K562 (cell line): ENCODE measurements at places on chromosomes 2 and 18.

DNA sequence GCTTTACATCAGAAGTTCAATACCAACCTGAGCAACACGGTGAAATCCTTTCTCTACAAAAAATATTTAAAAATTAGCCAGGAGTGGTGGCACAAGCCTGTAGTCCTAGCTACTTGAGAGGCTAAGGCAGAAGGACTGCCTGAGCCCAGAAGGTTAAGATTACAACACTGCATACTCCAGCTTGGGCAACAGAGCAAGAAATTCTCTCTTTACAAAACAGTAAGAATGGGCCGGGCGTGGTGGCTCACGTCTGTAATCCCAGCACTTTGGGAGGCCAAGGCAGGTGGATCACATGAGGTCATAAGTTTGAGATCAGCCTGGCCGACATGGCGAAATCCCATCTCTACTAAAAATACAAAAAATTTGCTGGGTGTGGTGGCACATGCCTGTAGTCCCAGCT, 113.2 kb downstream of the USP34 start:
- no peak overlapping the region for H3K27ac ChIP-seq
- H3K4me1 ChIP-seq = no peaks in the 10 kb centered on the region
- no peak overlapping the region for H3K4me3 ChIP-seq
- H3K27me3 ChIP-seq = no peaks in the 10 kb centered on the region
- DNase-seq = no peak

GRCh38 chr2:160534996-160535395, 41.4 kb upstream of the RBMS1 start:
- H3K27ac ChIP-seq = no peak overlapping the region
- H3K27me3 ChIP-seq = no peaks in the 10 kb centered on the region
- no peaks in the 10 kb centered on the region for H3K36me3 ChIP-seq
- DNase-seq = no peak
- H3K4me3 ChIP-seq = no peak overlapping the region

- DNase-seq = no peak
- 0 out of 2 replicates have a peak, but pooled peaks cover 4% of the 10 kb centered on the region for H3K27me3 ChIP-seq
- H3K36me3 ChIP-seq = no peaks in the 10 kb centered on the region
- H3K27ac ChIP-seq = no peak overlapping the region
Observed at GRCh38 chr2:38417745-38418689, 40.9 kb upstream of the ATL2 start.

- no peak overlapping the region for H3K27ac ChIP-seq
- no peak for DNase-seq
- peaks cover 18% of the 10 kb centered on the region for H3K27me3 ChIP-seq
- H3K36me3 ChIP-seq = no peaks in the 10 kb centered on the region
- H3K4me3 ChIP-seq = no peak overlapping the region
Observed at GRCh38 chr2:25586726-25587144, 86.6 kb downstream of the DTNB start.

DNA sequence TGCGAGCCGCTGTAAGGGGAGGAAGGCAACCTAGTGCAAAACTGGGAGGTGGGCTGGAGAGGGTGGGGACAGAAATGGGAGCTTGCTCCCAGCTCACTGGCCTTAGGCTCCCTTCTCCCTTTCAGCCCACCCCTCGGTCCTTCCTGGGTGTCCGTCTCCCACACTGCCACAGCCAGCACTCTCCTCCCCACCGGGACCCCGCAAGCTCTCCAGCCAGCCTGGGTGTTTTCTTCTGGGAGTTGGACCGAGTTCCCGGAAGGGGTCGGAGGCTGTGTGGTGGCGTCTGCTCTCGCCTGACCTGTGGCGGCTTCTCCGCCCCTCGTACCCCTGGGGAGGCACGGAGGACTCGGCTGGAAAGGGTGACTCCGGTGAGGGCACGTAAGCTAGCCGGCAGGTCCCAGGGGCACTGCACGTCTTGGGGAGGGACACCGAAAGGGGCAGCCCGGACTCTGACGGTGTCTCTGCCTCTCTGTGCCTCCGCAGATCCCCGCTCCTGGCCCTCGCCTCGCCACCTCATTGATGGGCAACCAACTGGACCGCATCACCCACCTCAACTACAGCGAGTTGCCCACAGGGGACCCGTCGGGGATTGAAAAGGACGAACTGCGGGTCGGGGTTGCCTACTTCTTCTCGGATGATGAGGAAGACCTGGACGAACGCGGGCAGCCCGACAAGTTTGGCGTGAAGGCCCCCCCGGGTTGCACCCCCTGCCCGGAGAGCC, 1.1 kb downstream of the LRATD1 start:
- peaks cover 33% of the 10 kb centered on the region for H3K4me1 ChIP-seq
- no peaks in the 10 kb centered on the region for H3K36me3 ChIP-seq
- no peaks in the 10 kb centered on the region for H3K27me3 ChIP-seq
- no peak overlapping the region for H3K27ac ChIP-seq
- no peak for DNase-seq

DNA sequence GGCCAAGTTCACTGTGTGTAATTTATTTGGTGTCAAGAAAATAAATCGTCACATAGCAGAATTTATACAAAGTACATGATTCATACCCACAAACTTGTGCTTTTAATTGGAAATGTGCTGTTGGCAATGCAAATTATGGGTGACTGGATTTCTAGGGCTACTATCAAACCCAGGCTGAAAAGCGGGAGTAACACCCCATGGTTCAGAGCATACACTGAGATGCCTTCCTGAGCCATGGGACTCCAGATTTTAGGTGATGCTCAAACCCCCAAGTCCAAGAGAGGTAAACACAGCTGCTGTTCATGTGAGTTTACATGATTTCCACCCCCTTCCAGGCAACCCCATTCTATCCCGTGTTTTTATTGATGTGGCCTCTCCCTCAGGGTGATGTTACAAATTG, 565.9 kb upstream of the ID2 start:
- H3K4me1 ChIP-seq = no peaks in the 10 kb centered on the region
- H3K27ac ChIP-seq = no peak overlapping the region
- no peaks in the 10 kb centered on the region for H3K36me3 ChIP-seq
- H3K27me3 ChIP-seq = peaks cover 2% of the 10 kb centered on the region; the same call in 2 of the 3 replicates

DNA sequence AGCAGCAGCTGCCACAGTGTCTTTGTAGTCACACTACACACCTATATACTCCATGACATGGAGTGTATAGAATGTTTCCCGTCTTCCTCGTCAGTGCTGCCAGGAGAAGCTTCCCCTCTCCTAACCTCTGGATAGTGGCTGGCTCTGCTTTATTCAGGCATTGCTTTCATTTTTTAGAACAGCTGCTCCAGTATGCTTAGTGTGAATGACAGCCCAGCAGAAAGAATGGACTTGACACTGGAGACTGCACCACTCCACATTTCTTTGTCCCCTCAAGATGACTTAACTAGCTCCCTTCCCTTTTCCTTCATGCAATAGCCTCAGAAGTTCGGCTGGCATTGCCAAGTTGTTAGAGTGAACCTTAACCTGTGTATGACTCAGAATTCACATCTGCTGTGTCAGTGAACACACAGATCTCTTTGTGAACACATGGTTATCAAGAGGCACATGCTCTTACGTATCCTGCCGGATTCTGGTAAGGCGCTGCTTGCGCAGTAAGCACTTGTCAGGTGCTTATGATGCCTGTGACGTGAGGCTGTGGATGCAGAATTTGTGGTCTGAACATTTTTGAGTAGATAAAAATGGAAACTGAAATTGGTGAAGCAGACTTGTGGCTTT, 73.9 kb downstream of the NEDD4L start:
- peak overlapping the region; percentile 27; the same call in 2 of the 3 replicates for H3K27ac ChIP-seq
- no peaks in the 10 kb centered on the region for H3K36me3 ChIP-seq
- DNase-seq = peak; percentile 73

GRCh38 chr2:188752311-188752710, 221.9 kb upstream of the COL3A1 start:
- no peaks in the 10 kb centered on the region for H3K4me1 ChIP-seq
- no peaks in the 10 kb centered on the region for H3K27me3 ChIP-seq
- H3K4me3 ChIP-seq = no peak overlapping the region
- no peak overlapping the region for H3K27ac ChIP-seq
- no peak for DNase-seq

DNA sequence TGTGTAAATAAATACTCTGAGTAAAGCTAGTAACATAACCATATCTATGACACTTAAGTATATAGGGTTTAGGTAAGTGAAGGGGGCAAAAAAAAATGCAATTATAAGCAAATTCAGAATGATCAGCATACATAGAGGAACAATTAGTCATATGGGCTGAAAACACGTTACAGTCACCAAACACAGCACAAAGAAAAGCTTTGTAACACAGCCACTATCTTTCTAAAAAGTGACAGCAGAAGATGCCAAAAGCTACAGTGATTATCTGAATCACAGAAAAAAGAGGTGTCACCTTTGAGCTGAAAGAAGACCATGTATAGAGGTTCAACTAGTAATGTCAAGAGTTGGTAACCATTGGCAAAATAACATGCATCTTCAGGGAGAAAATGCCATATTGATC, 115.5 kb downstream of the ERBB4 start:
- H3K27me3 ChIP-seq = no peaks in the 10 kb centered on the region
- DNase-seq = no peak
- H3K36me3 ChIP-seq = no peaks in the 10 kb centered on the region
- H3K27ac ChIP-seq = no peak overlapping the region

GRCh38 chr2:56077359-56077915, 106.4 kb upstream of the CCDC85A start:
- peak; percentile 53 for DNase-seq
- H3K4me3 ChIP-seq = no peak overlapping the region
- no peaks in the 10 kb centered on the region for H3K4me1 ChIP-seq
- H3K36me3 ChIP-seq = no peaks in the 10 kb centered on the region
- no peak overlapping the region for H3K27ac ChIP-seq

DNA sequence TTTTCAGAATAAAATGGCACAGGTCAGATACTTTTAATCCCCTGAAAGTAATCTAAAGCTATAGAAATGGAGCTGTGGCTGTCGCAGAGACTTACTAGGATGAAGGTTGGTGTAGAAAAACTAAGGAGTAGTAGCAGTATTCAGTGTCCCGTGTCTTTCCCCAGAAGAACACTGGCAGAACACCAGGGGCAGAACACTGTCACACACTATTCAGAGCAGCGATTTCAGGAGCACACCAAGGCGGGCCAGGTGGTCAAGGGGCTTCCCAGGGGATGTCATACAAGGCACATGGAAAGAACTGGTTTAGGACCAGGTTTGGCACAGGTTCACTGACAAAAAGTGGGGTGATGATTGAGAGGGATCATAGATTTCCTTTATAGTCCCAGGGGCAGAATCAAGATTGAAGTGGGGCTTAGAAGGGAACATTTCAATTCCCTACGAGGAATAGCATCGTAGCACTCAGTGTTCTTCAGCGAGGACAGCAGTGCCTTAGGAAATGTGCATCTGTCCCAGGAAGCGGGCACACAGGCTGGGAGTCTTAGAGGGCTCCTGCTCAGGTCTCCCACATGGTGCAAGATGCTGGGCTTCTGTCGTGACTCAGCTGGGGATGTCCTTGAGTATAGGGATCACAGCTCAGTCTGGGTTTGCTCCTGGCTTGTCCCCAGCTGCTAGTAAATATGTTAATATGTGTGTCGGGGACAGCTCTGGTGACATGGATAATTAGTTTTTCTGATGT, 22.6 kb downstream of the BCL2L11 start:
- no peak for DNase-seq
- peaks cover 6% of the 10 kb centered on the region for H3K4me1 ChIP-seq
- no peak overlapping the region for H3K27ac ChIP-seq
- H3K4me3 ChIP-seq = no peak overlapping the region
- peaks cover 69% of the 10 kb centered on the region; the same call in 2 of the 3 replicates for H3K36me3 ChIP-seq

DNA sequence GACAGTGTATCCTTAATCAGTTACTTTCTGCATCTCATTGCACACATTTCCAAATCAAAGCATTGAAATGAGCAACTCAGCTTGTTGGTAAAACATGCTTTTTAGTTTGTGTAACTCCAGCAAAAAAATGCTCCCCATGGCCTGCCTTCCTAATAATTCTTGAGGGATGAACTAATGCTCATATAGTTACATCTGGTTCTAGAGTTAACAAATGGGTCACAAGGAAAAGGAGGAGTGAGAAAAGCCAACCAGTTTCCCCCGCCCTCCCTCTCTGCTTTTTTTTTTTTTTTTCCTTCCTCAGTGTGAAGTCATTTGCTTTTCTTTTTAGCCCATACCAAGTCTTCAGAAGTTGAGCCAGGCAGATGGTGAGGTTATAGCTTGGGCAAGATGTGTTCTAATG, 231.7 kb downstream of the MTX2 start:
- no peak for DNase-seq
- peaks cover 2% of the 10 kb centered on the region; the same call in 1 of the 3 replicates for H3K27me3 ChIP-seq
- H3K4me1 ChIP-seq = no peaks in the 10 kb centered on the region
- H3K27ac ChIP-seq = no peak overlapping the region
- no peaks in the 10 kb centered on the region for H3K36me3 ChIP-seq
- H3K4me3 ChIP-seq = no peak overlapping the region

DNA sequence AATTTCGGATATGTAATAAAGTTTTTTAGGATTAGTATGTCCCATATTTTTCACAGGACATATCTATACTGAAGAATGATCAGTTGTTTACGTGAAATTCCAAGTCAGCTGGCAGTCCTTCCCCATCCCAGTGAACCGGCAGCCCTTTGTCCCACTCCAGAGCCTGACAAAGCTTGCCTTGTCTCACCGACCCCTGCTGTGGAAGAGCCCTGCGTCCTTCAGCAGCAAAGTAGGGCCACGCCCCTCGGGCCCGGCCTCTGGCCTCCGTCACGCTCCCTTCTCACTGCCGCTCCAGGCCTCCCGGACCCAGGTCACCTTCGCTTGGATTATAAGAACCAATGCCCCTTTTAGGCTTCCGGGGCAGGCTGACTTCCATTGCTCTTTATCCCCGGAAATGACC, 89.8 kb upstream of the TGIF1 start:
- peaks cover 12% of the 10 kb centered on the region; the same call in 1 of the 2 replicates for H3K4me1 ChIP-seq
- no peaks in the 10 kb centered on the region for H3K27me3 ChIP-seq
- H3K27ac ChIP-seq = no peak overlapping the region
- H3K4me3 ChIP-seq = no peak overlapping the region

- H3K27ac ChIP-seq = no peak overlapping the region
- no peak overlapping the region for H3K4me3 ChIP-seq
- no peaks in the 10 kb centered on the region; the same call in 2 of the 3 replicates for H3K36me3 ChIP-seq
- no peak for DNase-seq
Observed at GRCh38 chr2:148719941-148720436, 75.4 kb downstream of the EPC2 start.

GRCh38 chr2:42052702-42053481, 5.1 kb downstream of the PKDCC start:
- H3K36me3 ChIP-seq = no peaks in the 10 kb centered on the region
- H3K4me3 ChIP-seq = no peak overlapping the region
